ENCODE measurements at places on chromosomes 5 and 9. TPM values are rescaled to one million over a fixed set of nuclear protein-coding genes. Genes with fewer than 3 reads are reported as not detected.

TGFBI gene
- 43.5 TPM for polyA plus RNA-seq

CFAP157 gene
- polyA plus RNA-seq = 0.19 TPM

SPOCK1 gene
- polyA plus RNA-seq = 1.5 TPM

- H3K27ac ChIP-seq = peak overlapping the region; percentile 94
- H3K36me3 ChIP-seq = no peaks in the 10 kb centered on the region
- H3K27me3 ChIP-seq = no peaks in the 10 kb centered on the region
- peak overlapping the region; percentile 60 for H3K4me3 ChIP-seq
Measured at GRCh38 chr5:132496191-132496630, 5.6 kb upstream of the IRF1 start.

DMXL1 gene
- polyA plus RNA-seq = 6.0 TPM

DNA sequence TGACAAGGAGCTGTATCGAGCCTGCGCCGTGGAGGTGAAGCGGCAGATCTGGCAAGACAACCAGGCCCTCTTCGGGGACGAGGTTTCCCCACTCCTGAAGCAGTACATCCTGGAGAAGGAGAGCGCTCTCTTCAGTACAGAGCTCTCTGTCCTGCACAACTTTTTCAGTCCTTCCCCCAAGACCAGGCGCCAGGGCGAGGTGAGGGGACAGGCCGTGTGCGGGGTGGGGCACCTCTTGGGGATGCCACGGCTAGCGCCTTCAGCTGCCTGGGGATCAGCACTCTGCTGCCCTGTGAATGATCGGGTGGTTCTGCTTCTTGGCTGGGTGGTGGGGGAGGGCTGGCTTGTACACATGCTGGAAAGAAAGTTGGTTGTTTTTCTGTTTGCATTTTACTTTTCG, 1.7 kb downstream of the NELFB start:
- H3K36me3 ChIP-seq = peaks cover 21% of the 10 kb centered on the region
- DNase-seq = no peak
- H3K4me3 ChIP-seq = no peak overlapping the region

PITX1 gene
- 31.6 TPM for polyA plus RNA-seq
